ENCODE measurements at places on chromosomes 16 and 17.

GRCh38 chr16:56800355-56800754 lies 64.7 kb upstream of the SLC12A3 start:
- DNase-seq, result no peak

GRCh38 chr17:53722407-53722806 lies 100.3 kb upstream of the KIF2B start:
- no peak for DNase-seq

DNA sequence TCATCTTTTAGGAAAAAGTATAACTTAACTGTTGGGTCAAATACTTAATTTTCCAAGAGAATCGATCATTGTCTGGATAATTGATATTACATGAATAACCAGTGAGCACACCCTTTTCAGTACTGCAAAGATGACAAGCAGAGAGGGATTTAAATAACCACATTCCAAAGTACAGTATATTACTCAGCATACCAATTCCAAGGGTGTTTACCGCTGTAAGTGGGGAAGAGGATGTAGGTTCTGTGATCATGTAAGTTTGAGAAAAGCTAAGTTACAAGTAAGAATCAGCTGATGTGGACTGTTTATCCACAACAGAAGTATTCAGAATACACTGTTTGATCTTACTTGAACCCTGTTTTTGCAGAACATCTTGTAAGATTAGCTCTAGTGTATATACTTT lies 6.1 kb downstream of the GDE1 start:
- DNase-seq, result no peak

DNA sequence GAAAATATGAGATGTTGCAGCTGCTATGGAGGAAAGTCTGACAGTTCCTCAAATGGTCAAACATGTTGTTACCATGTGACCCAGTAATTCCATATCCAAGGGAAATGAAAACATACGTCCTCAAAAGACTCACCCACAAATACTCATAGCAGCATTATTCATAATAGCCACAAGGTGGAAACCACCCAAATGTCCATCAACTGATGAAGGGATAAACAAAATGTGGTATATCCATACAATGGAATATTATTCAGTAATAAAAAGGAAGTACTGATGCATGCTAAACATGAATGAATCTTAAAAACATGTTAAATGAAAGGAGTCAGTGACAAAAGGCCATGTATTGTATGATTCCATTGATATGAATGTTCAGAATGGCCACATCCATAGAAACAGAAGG lies 140.2 kb downstream of the PITPNC1 start:
- DNase-seq, result no peak

GRCh38 chr16:1146409-1146808 lies 6.5 kb upstream of the CACNA1H start:
- no peak for DNase-seq

- DNase-seq, result no peak
Observed at GRCh38 chr17:80187090-80187489, 17.3 kb downstream of the CARD14 start.

GRCh38 chr17:16214190-16215001 lies 938 bp downstream of the NCOR1 start:
- no peak for DNase-seq

DNA sequence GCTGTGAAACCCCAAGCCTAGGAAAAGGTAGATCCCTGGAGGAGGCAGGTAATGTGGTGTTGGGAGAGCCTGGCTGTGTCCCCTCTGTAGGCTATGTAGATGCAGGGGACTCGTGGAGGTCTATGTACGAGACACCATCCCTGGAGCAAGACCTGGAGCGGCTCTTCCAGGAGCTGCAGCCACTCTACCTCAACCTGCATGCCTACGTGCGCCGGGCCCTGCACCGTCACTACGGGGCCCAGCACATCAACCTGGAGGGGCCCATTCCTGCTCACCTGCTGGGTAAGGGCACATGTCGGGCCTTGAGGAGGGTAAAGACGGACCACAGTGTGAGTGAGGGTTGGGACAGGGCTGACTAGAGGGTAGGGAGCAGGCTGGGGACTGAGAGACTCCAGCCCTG lies 12.0 kb downstream of the ACE start:
- DNase-seq, result no peak

GRCh38 chr17:2002767-2003329 lies 22.3 kb downstream of the RTN4RL1 start:
- no peak for DNase-seq

Data from stimulated activated CD4-positive, alpha-beta T cell treated with anti-CD3 and anti-CD28 coated beads, Interleukin-12 subunit alpha, Interleukin-12 subunit beta, amount 100 ng/mL, for 48 hours (primary cell).